Midbrain (tissue), 1 donor: ENCODE measurements at places on chromosomes 1 and 21.

DNA sequence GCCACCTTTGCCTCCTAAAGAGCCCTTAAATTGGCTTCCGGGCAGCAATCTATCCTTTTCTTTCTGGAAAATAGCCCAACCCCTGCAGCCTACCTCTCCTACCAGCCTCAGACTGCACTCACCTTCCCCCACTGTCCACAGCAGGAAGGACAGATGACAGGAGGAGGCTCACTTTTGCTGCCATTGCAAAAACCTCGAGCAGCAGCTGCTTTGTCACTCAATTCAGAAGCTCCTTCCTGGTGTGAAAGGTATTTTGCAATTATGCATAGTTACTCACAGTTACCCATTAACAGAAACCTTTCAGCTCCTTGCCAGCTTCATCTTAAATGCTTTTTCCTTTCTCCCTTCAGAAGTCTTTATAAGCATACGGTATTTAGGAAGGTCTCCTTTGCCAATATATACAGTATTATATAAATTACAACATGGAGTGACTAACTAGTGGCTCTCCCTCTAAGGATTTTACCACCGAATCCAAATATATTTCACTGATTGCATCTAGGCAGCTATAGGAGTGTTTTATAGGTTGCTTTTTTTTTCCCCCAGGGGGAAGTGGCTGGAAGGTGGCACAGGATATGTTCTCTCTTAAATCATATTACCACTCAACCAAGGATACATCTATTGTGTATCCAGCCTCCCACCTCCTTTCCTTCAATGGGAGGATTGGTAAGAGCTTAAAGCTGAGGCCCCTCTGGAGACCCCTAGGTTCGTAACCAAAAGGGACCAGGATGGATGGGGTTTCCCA lies 142.1 kb upstream of the IPO9 start:
- no peak for DNase-seq

- no peak for DNase-seq
Observed at GRCh38 chr1:43422995-43423671, 30.6 kb downstream of the HYI start.

DNA sequence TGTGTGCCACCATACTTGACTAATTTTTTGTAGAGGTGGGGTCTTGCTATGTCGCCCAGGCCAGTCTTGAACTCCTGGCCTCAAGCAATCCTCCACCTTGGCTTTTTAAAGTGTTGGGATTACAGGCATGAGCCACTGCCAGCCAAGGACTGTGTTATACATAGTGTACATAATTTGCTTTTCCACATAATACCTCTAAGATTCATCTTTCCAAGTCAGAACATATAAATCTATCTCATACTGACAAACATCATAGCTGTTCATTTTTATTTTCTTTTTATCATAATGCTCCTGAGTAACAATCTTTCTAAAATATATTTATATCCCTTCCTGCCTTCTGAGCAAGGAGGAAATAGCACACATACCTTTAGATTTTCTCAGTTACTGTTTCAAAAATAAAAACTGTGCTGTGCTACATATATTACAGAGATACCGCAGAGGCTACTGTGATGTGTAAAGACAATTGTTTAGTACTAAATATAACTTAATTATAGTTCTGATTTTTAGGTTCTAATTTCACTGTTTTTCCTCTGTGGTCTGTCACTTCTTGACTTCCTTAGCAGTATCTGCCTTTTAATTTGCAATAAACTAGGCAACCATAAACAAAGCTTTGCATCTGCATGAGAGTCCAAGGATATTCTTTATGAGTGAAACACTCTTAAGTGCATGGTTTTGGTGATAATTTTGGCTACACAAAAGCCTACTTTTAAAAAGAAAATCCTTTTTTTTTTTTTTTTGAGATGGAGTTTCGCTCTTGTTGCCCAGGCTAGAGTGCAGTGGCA lies 59.3 kb downstream of the EYA3 start:
- DNase-seq: no peak

GRCh38 chr1:208841436-208841835 lies 597.3 kb upstream of the PLXNA2 start:
- DNase-seq: no peak

- DNase-seq: peak; percentile 70
Observed at GRCh38 chr1:205536759-205537361, 32.4 kb downstream of the CDK18 start.

DNA sequence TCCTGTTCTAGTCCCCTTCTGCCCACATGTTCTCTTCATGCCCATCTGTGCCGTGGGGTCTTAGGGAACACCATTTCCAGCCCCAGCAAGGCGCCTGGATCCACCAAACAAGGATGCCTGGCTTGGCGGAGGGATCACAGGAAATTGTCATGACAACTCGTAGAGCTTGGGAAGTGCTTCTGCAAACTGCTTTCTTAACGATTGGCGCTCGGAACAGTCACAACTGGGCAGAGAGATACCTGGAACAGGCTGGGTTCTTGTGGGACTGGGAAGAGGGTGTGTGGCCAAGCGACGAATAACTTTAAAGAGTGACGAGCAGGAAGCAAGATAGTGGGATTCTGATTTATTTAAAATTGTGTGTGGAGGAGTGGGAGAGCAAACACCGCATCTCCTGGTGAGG lies 329.8 kb downstream of the RPS6KC1 start:
- DNase-seq: no peak

DNA sequence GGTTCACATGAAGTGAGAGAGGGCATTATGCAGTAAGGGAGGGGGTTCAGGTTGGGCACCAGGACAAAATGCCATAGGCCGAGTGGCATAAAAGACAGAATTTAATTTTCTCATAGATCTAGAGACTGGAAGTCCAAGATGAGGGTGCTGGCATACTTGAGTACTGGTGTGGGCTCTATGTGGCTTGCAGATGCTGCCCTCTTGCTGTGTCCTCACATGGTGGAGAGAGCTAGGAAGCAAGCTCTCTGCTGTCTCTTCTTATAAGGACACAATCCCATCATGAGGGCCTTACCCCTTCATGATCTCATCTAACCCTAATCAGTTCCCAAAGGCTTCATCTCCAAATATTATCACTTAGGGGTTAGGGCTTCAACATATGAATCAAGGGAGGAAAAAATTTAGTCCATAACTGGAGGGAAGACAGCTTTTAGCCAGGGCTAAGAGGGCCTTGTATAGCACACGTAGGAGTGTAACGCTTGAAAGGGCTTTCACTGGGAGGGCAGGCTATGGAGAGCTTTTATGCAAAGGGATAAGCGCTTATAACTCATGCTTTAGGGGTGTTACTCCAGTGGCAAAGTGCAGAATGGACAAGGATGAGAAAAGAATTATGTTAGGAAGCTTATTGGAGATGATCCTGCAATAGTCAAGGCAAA lies 64.5 kb downstream of the PLPPR5 start:
- DNase-seq: no peak

DNA sequence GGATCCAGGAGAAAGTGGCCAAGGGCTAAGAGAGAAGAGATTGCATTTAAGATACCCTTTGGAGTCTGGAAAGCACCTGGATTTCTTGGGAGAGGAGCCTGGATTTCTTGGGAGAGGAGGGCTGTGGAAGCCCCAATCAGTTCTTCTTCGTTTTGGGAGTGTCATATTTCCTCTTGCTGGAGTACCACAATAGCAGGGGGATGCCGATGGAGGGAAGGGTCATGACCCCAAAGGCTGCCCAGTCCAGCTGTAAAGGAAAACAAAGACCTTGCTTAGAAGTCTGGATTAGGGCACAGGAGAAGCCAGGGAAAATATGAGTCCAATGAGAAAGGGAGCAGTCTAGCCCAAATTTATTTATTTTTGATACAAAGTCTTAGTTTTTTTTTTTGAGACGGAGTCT lies 11.3 kb downstream of the SSR2 start:
- no peak for DNase-seq

DNA sequence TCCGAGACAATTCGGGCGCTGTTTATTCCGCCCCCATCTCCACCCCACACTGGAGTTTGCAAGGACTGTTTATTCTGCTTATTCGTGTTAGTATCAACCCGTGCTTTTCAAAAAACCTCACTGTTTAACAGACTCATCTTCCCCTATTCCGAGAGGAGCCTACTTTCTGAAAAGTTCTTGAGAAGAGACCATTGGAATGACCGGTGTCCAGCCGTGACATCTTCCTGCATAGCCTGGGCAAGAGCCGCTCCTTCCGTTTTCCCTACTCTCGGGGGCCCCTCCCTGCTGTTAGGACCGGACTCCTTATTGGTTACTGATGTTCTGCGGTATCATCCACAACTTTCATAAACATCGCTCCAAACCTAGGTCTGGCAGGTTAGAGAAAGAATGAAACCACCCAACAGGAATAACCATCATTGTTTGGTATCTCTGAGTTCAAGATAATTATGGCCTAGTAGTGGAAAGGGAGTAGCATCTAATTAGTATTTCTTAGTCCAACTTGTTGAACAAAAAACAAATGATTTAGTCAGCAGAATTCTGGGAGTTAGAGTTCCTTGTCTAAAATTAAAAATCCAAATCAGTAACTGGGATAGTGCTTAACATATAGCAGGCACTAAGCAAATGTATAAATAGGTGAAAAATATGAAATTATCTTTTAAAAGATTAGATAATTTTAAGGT lies 837 bp downstream of the STXBP3 start:
- DNase-seq: peak; percentile 68

- no peak for DNase-seq
Observed at GRCh38 chr1:93180723-93181613, at the start of gene CCDC18. TSS of gene CCDC18 (plus strand) at chr1:93180724. CDS start at chr1:93183362, 2,638 bp downstream.

- DNase-seq: no peak
Observed at GRCh38 chr1:224131253-224131652, 17.3 kb downstream of the FBXO28 start.

GRCh38 chr1:158496374-158496773 lies 24.4 kb downstream of the OR10R2 start:
- DNase-seq: peak; percentile 24

DNA sequence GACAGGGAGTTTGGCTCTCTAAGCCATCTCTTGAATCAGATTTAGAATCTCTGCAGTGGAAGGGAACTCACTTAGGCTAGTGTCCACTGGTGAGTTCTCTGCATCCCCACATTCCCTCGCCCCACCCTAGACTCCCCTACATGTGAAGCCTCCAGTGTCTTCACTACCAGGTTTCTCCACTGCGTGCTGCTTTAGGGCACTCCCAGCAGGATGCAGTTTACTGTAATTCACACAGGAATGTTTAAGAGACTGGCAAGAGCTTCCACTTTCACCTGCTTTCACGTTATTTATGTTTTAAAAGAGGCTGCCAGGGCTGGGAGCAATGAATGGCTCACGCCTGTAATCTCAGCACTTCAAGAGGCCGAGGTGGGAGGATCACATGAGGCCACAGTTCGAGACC lies 60.2 kb downstream of the KAZN start:
- no peak for DNase-seq

GRCh38 chr1:200900877-200901276 lies 6.2 kb downstream of the INAVA start:
- DNase-seq: no peak

DNA sequence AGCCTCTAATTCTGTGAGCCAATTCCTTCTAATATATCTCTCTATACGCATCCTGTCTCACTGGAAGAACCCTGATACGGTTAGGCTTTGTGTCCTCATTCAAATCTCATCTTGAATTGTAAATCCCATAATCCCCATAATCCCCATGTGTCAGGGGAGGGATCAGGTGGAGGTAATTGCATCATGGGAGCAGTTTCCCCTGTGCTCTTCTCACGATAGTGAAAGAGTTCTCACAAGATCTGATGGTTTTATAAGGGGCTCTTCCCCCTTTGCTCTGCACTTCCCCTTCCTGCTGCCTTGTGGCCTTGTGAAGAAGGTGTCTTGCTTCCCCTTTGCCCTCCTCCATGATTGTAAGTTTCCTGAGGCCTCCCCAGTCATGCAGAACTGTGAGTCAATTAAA lies 116.1 kb downstream of the MRPS6 start:
- DNase-seq: no peak

- no peak for DNase-seq
Observed at GRCh38 chr1:185674201-185674600, 60.0 kb upstream of the HMCN1 start.

DNA sequence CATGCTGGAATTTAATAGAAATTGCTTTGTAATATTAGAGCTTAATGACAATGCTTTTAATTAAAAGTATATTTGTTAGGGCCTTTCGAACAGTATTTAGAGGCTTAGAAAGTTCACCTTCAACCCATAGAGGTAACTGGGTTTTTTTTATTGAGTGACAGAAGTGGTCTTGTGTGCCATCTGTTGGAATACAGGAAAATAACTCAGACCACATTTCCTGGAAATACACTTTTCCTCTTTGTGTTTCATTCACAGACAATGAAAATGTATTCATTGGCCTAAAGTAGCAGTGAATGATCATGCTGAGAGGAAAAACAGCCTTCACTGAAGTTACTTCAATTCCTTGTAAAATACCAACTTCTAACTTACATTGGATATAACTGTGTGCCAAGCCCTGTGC lies 83.6 kb upstream of the L1TD1 start:
- no peak for DNase-seq

DNA sequence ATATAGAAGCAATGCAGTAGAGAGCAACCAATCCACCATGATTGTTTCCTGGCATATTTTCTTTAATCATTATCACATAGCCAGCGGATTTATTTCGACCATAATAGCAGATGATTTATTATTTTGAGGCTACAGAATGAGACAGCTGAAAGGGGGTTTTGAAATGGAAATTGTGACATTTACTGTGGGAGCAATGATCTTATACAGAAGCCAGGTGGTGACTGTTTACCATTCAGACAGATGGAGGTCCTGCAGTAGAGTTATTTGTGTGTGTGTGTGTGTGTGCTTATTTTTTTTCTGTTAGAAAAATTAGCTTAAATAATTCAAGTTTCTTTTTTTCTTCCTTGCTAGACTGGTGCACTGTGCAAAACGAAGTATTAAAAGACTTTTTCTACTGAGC lies 1784.5 kb downstream of the MRPL39 start:
- DNase-seq: no peak

- DNase-seq: no peak
Observed at GRCh38 chr21:42063571-42064521, 7.3 kb upstream of the UMODL1 start.

- no peak for DNase-seq
Observed at GRCh38 chr1:31931593-31932225, 6.5 kb downstream of the PTP4A2 start.

DNA sequence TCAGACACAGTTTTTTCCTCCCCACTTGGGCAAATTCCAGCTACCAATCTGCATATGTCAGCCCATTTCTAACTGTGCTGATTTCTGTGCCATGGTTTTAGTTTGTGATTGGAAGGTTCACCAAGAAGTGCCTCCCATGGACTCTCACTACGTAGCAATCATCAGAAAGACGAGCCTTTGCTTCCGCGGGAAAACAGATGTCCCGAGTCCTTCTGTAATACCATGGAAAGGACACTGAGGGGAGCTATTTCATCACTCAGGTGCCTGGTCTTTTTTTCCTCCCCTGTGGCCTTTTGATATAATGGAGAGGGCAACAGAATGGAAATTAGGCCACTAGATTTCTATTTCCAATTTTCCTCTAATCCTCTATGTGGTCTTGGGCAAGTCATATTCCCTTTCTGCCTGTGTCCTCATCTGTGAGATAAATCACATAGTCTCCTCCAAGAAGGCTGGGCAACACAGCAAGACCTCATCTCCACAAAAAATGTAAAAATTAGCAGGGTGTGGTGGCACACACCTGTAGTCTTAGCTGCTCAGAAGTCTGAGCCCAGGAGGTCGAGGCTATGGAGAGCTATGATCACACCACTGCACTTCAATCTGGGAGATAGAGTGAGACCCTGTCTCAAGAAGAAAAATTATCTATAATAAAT lies 24.8 kb downstream of the LEMD1 start:
- DNase-seq: peak; percentile 46
